ENCODE measurements at places on chromosomes 12 and 14. TPM values are rescaled to one million over a fixed set of nuclear protein-coding genes. Genes with fewer than 3 reads are reported as not detected.

The P2RX2 gene
- not detected for total RNA-seq

The TWF1 gene
- 99.3 TPM for total RNA-seq

The HOXC4 gene
- 2.8 TPM for total RNA-seq

The RTN1 gene
- total RNA-seq = 0.35 TPM

The GRIP1 gene
- total RNA-seq = 3.0 TPM

DNA sequence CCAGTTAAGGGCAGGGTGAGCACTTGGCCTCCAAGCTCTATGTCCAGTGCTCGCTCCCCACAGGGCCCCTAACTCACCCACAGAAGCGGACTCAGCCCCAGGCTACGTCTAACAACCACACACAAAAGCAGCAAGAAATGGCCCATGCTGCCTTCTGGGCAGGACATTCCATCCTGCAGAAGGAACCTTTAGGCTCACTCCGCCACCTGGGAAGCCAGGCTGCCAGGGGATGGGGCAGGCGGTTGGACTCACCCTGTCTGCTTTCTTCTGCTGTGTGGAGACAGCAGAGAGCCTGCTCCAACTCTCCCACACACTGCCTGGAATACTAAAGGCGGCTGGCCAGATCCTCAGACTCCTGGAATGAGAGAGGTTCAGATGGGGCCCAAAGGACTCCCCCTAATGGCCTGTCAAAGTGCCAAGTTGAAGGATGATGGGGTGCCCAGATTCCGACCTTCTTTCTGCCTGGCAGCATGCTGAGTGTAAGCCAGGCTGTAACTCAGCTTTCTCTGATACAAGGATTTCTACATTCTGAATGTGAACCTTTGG, 27.7 kb upstream of the BLTP3B start:
- DNase-seq = no peak

DNA sequence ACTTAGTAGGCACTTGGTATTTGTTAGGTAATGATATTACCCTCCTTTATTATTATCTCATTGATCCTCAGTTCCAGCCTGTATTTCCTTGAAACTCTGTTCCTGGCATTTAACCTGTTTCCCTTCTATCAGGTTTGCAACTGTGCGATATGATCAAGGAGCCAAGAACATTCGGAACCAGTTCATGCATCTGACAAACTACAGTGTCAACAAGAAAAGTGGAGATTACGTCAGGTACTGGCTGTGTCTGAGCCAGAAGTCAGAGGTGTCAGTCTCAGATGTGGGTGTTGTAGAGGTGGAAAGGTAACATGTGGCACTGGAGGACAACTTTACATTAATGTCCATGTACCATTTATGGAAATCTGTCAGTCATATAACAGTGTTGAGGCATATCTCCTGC, 56.7 kb downstream of the TTLL5 start:
- no peak for DNase-seq

GRCh38 chr14:100889641-100890040, 13.9 kb downstream of the RTL1 start:
- DNase-seq = no peak

- peak; percentile 7 for DNase-seq
Observed at GRCh38 chr12:59808317-59808910, 212.6 kb downstream of the SLC16A7 start.

DNA sequence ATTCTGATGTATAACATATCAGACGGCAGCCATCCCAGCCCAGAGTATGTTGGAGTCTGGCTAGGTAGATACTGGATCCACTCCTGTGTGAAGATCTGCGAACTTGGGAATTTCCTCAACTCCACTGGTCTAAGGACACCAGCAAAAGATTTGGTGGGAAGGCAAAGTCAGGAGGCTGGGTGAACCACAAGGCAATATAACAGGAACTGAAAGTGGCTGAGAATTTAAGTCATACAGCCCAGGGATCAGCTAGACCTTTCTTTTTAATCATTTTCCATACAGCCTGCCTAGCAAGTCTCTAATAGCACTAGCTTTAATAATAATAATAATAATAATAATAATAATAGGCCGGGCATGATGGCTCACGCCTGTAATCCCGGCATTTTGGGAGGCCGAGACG, 34.8 kb downstream of the BRAP start:
- DNase-seq = no peak
